ENCODE measurements at places on chromosomes 4 and X.

GRCh38 chr4:14218641-14219040, 591.1 kb upstream of the BOD1L1 start:
- peak; percentile 55 for DNase-seq

DNA sequence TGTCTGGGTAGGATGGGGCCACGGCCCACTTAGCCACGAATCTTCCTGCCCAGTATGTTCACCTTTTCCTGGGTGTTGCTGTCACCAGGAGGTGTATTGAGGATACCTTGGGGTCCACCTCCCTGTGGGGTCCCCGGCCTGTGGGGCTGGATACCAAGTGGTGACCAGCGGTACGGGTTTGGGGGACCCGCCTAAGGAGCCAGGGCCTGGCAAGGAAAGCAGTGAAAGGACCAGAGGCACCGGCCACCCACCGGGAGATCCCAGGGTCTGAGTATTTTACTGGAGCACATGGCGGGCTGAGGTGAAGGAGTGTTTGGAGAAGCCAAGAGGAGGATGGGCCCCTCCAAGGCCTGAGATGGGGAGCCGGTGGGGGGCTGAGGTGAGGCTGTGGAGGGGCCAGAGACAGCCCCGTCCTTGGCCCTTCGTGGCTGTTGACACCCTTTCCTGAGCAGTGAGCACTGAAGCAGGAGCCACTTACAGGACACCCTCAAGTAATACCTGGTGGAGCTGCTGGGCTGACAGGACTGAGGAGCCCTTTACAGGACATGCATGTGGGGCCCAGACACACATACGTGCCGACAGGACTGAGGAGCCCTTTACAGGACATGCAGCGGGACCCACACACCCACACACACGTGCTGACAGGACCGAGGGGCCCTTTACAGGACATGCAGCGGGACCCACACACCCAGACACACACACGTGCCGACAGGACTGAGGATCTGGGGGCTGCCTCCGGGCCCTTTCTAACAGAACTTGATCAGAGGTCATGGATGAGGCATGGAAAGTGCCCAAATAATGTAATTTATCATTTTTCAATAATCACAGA, 38.4 kb downstream of the TMEM271 start:
- DNase-seq = no peak

GRCh38 chr4:80646061-80646460, 310.5 kb downstream of the CFAP299 start:
- no peak for DNase-seq

GRCh38 chr4:101393256-101393655, 45.9 kb upstream of the PPP3CA start:
- no peak for DNase-seq

DNA sequence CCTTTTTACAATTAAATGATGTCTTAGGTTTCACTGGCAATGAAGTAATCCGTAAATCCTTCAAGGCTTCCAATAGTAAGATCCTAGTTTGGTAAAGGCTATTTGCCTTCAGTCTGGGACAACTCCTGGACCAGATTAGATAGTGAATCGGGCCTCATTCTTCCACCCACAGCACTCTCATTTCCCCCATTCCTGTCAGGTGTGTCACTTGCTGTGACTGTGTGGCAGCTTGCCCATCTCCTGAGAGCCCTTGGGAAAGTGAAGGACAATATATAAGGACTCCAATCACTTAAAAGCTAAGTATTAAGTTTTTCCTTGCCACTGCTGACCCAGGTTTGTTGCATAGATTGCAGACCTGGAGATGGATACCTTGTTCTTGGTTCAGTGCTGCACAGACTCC, 3.3 kb upstream of the GASK1B start:
- DNase-seq = no peak

DNA sequence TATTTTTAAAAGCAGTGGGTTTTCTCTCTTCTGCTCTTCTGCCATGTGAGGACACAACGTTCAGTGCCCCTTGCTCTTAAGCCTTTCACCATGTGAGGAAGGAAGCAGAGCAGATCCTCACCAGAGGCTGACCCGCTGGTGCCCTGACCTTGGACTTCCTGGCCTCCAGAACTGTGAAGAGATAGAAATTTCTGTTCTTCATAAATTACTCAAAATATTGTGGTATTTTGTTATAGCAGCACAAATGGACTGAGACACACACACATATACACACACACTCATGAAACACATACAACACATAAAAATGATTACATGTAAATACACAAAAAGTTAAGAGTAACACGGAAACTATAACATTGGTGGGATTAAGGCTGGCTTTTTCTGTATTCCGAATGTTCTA, 244.8 kb upstream of the NOCT start:
- DNase-seq = no peak

DNA sequence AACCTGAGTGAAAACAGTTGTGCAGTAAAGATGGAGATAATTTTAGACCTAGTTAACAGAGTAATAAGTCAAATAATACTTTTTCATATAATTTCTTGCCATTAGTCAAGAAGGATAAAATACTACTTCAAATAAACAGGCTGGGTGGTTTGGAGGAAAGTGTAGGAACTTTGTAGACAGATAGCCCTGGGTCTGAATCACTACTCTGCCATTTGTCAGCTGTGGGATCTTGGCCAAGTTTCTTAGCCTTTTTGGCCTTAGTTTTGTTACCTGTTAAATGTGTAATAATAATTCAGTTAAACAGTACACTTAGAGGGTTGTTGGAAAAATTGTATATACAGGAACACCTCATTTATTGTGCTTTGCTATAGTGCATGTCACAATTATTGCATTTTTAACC, 163.7 kb downstream of the NPNT start:
- DNase-seq = no peak

DNA sequence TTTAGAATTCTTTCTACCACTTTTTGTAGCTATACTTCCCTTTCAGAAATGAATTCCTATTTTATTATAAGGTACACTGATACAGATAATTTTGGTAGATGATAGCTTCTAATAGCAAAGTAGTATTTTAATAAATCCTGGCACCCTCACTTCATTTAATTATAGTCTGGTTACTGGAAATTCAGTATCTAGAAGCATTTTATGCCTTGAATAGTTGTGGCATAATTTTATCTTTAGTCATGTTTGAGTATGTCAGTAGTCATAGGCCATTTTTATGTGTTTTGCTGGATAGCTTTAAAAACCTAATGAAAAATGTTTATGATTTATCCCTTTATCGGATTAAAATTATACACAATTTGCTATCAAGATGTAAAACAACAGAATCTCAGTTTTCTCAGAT, 92.3 kb downstream of the DIAPH2 start:
- DNase-seq = no peak

DNA sequence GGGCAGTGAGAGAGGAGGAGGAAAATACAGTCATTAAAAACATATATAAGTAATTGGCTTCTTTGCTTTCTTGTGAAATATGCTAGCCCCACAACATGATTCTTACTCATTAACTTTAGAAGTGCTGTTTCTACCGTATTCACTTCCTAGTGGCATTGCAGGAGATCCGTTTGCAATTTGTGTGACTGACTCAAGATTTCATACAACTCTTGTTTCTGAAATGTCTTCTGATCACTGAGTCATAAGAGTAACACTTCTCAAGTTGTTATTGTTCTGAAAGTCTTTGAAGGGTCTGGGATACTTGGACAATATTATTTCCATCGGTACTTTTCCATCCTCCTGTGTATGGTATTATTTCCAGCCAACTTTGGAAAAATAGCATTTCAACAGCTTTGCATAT, 310.8 kb downstream of the PACRGL start:
- DNase-seq = no peak

GRCh38 chr4:177759729-177760128, 317.5 kb upstream of the AGA start:
- no peak for DNase-seq

DNA sequence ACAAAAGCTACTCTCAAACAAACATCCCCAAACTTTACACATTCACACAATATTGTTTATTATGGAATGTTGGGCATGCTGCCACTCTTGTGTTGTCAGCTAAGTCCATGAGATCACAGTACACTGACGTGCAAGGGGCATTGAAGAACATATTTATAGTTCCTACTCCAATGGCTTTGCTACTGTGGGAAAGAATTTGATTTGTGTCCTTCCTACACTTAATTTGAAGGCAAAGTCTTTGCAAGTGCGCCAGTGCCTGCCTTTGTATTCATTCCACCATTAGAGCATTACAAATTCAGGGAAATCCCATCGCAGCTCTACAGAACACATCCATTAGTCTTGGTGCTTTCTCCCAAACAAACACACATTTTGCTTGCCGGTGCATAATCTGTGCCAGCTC, 45.4 kb upstream of the FTHL17 start:
- no peak for DNase-seq

- DNase-seq = no peak
Observed at GRCh38 chrX:1231850-1232465, 19.5 kb upstream of the CRLF2 start.

GRCh38 chr4:83112678-83113428, 1.7 kb downstream of the PLAC8 start:
- no peak for DNase-seq

DNA sequence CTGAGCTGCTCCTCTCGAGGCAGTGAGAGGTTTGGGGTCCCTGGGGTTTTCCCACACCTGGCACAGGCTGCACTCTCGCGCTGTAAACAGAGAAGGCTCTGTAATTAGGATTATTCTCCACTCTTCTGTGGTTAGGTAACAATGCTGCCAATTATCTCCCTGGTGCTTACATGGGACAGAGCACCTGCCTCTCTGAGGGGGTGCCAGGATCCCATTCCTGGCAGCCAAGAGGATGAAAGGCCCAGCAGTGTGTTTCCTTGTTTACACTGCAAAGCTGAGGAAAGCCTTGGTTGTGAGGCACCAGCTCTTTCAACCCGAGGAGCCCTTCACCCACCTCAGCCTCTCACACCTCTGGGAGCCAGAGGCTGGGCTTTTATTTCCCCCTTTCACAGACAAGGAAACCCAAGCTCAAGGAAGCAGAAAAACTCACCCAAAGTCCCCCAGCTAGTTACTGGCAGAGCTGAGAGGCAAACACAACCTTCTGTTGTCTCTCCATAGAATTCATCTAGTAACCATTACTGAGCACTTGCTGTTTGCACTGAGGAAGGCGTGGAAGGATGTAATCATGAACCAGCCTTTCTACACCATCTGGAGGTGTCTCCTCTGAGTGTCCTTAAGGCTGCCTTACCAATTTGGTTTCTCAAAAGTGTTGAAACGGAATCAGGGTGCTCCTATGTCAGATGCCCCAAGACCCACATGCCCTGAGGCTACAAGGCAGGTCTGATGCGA, 39.7 kb upstream of the PROM1 start:
- DNase-seq = no peak

DNA sequence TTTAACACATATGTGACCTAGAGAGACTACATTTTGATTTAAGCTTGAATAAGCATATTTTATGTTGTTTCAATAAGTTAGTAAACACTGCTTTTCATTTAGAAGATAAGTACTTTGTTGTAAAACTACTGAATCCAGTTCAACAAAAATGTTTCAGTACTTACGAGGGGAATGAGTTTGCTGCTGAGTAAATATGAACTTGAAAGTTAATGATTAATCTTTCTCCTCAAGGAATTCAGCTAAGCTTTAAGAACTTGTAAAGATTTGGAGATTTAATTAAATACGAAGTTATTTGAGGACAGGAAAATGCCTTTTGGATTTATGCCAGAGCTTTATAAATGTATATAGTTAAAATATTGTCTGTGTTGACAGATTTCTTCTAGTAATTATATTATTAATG, 933.0 kb upstream of the LCORL start:
- no peak for DNase-seq

GRCh38 chrX:148135738-148136137, 154.6 kb downstream of the FMR1NB start:
- no peak for DNase-seq

GRCh38 chrX:130247996-130248395, 20.7 kb downstream of the ZNF280C start:
- DNase-seq = no peak

DNA sequence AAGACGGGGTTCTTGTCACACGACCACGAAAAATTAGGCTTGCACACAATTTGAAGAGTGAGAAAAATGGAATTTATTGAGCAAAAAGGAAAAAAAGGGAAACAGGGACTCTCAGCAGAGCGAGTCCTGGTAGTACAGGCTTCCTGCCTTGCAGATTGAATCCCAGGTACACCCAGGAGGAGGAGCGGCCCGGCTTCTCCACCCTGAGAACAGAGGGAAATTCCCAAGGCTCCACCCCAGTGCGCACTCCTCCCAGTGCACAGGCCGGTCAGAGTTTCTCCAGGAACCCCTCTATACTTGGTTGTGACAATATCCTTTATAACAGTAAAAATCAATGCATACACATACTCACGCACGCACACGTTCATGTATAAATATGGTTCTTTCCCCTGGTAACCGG, 22.0 kb downstream of the SLC4A4 start:
- no peak for DNase-seq

DNA sequence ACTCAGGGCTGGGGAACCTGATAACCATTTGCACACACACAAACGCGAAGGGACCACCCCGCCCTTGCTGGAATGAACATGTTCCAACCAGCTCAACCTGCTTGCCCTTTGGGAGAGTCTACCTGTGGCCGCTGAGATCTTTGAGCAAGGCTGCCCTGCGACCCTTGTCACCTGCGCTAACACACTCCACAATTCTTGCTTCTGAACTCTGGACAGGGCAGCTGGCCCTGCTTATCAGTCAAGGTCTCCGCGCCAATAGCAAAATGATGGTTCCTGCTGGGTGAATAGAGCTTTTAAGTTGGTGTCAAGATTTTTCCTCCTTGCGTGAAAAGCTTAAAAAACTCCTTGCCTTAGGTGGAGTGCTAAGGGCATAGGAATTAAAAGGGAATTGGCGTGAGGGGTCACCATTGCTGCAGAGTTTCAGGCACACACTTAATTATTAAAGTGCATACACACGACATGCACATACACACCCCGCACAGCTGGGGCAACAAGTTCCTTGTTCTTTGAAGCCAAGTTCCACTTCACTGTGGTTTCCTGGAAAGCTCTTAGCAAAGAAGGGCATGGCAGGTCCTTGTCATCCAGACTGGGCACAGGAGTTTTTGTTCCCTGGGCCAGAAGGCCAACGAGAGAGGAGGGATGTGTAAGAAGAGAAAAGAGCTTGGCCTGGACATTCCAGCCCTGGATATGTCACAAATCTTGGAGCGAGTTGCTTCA, 207.7 kb downstream of the STIM2 start:
- DNase-seq = no peak

- no peak for DNase-seq
Observed at GRCh38 chr4:183478123-183478522, 26.7 kb upstream of the ING2 start.

GRCh38 chr4:948101-948935, 16.1 kb downstream of the TMEM175 start:
- DNase-seq = no peak

- DNase-seq = no peak
Observed at GRCh38 chrX:113929004-113929403, 654.9 kb upstream of the HTR2C start.

DNA sequence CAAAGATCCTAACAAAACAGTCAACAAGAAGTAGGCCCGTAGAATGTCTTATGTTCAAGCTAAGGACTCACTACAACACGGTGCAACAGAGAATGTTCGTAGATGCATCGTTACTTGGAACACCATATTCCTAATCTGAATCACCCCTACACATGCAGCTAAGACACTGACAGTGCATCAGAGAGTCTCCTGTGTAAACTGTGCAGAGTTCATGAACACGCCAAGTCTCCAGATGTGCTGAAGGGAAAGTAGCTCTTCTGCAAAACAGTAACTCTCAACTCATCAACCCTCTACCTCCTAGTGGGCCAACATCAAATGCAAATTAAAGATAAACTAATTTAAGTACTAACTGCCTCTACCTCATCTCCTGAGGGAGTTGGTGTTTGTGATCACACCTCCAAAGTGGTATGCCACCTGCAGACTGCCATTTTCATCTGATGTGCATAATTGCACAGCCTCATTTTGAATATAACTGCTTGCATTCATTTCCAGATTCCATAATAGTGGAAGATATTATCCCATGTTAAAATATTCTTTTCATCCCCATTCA, 73.5 kb downstream of the MOSPD2 start:
- no peak for DNase-seq

GRCh38 chr4:119894650-119895208, 171.9 kb downstream of the MAD2L1 start:
- DNase-seq = no peak

All from hippocampal formation (tissue), 2 donors.